ENCODE measurements at places on chromosomes 1 and 21.
A peak's percentile ranks its signal among the peaks of the same experiment; 100 is the strongest.

GRCh38 chr21:40425981-40426380, 421.0 kb downstream of the DSCAM start:
- peak; percentile 26 for DNase-seq

- DNase-seq, result no peak
Measured at GRCh38 chr1:3283849-3284248, 170.6 kb upstream of the ARHGEF16 start.

DNA sequence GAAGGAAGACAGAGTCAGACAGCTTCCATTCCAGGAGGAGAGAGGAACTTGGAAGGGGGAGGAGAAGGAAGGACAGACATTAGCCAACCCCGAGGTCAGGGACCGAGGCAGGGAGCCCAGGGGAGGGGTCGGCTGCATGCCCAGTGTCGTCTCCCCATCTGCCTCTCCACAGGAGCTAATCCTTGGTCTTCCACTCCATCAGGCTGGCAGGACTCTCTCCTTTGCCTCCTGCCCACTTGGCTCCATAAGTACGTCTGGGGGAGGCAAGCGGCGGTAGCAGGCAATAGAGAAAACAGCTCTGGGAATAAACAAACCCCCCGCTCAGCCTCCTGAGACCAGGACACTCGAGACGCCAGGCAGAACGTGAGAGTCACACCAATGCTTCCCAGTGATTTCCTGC, 71.3 kb downstream of the GRIK3 start:
- DNase-seq, result no peak

- DNase-seq, result no peak
Measured at GRCh38 chr1:170377440-170377839, 154.5 kb upstream of the GORAB start.

GRCh38 chr1:153749408-153750005, 21.7 kb downstream of the INTS3 start:
- DNase-seq, result peak; percentile 87

DNA sequence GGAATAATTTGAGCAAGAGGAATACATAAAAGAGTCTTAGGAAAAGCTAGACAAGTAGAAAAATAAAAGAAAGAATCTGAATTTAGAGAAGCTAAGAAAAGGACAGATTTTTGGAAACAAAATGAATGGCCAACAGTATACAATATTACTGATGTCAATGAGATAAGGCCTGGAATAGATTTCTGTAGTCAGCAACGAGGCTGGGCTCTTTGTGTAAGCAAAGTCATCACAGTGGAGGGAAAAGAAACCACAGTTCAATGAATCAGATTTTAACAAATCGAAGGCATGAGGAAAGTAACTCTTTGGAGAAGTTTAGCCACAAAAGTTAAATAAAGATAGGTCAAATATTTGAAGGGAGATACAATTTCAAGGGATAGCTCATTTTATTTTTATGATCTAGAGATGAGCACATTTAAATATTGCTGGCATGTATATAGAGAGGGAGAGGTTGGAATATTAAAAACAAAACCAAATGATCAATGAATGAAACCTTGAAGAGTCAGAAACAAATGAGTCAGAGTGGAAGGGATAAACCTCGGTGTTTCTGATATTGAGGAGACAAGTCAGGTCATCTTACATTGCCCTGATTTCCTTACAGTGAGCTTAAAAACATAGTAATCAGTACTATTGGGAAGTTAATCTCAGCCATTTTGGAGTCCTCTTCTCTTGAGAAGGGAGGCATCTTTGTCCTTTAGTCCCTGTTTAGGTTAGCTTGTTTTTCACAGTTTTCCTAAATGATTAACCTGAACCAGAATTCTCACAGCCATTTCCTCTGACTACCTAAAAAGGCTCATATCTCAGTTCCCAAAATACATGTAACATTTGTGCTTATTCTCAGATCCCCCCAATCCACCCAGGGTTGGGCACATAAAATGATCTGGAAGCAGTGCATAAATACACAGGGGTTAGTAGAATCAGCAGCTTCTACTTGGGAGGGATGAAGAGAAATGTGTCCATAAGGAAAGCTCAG, 620.0 kb upstream of the B3GALT2 start:
- DNase-seq, result no peak

DNA sequence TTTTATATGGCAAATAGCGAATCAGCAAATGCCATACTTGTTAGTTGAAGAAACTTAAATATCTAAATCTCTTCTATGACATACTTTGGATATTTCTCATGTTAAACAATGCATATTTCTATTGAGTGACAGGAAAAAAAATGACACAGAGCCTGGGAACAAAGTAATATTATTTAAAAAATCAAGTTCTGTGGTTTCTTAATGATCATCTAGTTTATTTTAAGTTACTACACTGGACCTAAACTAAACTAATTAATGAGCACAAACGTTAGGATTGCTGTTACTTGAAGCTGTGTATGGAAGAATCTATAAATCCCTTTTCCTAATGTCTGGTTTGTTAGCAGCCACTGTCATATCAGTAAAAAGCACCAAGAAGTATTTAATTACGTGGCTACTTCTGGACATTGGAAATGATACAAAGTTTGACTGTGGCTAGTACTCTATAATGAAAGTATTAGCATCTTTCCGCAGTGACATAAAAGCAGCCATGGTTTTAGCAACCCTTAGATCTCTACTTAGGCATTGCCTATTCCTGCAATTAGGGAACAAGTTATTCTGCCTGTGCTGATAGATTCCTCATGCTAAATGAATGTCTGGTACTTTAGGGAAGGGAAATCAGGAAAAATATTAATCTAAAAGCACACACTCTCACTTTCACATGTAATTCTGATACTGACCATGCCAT, 981.7 kb upstream of the B3GALT2 start:
- no peak for DNase-seq
